ENCODE measurements at places on chromosomes 7 and 10.

GRCh38 chr7:55339033-55340000 is 25.8 kb upstream of the LANCL2 start:
- no peak for DNase-seq

DNA sequence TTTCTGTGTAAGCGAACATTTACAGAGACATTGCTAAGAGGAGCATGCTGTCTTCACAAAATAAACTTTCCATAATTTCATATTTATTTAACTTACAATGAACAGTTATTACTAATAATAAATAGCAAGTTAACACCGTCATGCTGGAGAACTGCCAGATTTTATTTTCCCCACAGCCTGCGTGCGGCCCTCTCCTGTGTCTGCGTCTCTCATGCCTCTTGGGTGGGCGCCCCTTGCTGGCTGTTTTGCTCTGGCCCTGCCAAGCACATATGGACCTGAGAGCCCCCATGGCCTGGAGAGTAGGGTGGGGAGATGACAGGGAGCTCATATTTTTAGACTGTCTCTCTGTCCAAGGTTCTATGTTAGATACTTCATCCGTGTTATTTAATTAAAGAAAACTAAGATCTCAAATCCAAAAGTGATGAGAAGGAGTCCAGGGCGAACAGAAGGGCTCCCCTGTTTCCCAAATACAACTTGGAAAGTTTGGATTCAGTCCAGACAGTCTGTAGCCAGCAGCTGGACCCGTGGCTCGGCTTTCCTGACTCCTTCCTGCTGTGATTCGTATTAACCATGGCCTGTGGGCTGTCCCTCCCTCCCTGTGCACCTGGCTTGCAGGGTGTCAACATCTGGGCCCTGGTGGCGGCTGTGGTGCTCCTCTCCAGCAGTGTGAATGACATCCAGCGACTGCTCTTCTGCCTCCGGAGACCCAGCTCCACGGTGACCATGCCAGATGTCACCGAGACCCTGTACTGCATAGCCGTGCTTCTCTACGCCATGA is 20.5 kb downstream of the FBH1 start:
- no peak for DNase-seq

- no peak for DNase-seq
Measured at GRCh38 chr10:45377858-45378257, 3.8 kb downstream of the ALOX5 start.

DNA sequence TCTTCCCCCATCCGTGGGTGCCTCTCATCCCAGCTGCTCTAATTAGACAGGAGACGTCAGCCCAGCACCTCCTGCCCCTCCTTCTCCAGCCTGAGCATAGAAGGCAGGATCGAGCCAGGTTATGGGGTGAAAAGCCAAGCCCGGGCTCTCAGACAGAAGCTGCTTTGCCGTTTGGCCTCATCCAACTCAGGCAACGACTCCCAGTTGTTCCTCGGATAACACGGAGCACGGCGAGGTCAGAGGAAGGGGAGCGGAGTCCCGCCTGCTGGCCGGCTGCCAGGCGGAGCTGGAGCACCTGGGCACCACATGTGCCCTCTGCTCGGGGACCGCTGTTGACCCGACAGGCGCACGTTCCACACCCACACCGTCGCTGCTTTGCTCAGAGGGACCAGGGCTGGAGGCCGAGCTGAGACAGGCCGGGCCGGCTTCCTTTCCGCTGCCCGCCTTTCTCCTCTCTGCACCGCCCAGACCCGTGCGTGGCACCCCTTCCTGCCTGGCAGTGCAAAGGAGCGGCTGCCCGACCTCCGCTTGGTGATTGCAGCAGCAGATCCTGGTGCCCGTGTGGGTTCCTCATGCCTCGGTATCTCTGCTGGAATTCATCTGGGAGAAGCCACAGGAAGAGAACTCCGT is 21.6 kb upstream of the UNCX start:
- no peak for DNase-seq

- no peak for DNase-seq
Measured at GRCh38 chr7:151704960-151705635, 171.8 kb downstream of the PRKAG2 start.
